ENCODE measurements at places on chromosomes 4 and X.

- no peak for DNase-seq
These were observed 82.7 kb downstream of the NHSL2 start for GRCh38 chrX:71993371-71993770.

GRCh38 chr4:169059306-169060211, 49.5 kb upstream of the CBR4 start:
- no peak for DNase-seq

DNA sequence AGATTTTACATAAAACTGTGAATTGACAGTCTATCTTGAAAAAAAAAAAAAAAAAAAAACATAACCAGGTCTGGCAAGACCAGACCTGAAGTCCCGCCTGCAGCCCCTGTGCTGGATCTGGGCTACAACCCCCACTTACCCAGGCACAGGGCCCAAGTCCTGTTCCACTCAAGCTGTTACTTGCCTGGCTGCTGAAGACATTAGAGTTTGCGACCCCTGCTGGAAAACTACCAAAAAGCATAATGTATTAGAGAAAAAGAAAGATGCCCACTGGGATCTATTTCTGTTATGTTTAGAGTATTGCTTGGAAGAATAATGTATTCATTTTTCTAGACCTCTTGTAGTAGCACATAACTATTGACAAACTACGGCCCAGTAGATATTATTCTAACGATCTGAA, 4.7 kb downstream of the HS3ST1 start:
- DNase-seq: peak; percentile 19

DNA sequence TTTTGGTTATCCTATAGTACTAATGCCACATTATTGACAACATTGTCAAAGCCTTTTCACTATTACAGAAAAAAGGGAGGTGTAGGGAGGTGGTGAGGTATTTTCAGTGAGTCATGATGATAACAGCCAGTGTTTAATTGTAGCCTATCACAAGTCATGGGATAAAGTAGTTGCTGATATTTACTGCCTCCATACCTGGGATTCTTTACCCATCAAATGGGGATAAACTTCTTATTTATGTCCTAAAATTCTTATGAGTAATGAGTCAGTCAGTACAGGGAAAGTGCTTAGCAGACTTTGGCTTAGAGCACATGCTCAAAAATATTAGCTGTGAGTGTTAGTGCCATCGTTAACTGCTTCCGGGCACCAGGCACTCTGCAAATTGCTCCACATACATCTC, 25.7 kb downstream of the ADGRG2 start:
- DNase-seq: peak; percentile 0

DNA sequence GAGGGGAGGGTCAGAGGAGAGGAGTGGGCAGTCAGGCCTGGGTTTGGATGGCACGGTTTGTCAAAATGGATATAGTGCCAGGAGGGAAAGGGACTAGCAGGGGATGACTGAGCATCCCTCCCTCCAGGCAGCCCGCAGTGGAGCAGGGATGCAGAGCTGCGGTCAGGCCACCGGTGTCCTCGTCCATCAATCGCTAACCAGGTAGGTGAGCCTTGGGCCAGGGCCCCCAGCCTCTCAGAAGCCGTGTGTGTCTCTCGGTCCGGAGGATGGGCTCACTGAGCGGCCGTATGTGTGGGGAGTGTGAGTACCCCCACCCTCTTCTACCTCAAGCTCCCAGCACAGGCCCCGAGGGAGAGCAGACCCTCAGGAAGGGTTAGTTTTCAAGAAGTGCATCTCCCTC, 538 bp upstream of the CYTL1 start:
- DNase-seq: no peak

DNA sequence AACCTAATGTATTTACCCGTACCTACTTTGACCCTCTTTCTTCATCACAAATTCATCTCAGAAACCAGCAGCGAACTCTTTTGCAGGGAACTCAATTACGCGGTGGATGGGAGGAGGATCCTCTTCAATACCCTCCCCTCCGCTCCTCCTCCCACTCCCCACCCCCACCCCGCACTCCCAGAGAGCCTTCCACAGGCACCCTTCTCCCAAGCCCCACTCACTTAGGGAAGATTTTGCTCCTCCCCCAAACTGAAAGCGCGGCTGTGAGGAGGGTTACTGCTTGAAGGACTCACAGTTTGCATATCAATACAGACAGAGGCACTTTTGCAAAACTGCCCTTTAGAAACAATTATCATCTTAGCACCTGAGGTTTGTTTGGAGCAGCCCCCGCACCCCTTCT, 960 bp upstream of the IL1RAPL1 start:
- peak; percentile 17 for DNase-seq

- no peak for DNase-seq
These were observed 31.2 kb downstream of the CCDC149 start for GRCh38 chr4:24881508-24882196.

DNA sequence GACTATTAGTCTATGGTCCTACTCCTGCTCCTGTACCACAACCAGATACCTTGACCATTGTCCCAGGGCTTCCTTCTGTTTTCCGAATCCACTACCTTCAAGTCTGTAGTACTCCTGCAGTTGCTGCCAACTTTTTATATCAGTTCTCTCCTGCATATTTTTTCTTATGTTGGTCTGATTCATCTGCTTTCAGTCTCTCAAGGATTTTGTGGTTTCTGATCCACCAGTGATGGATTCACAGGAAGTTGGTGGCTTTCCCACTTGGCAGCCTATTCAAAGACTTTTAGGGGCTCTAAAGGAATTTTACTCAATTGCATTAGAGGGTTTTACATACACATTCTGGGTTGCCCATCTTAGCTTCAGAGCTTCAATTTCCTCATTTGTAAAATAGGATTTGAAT, 23.6 kb downstream of the KIF4A start:
- peak; percentile 81 for DNase-seq

DNA sequence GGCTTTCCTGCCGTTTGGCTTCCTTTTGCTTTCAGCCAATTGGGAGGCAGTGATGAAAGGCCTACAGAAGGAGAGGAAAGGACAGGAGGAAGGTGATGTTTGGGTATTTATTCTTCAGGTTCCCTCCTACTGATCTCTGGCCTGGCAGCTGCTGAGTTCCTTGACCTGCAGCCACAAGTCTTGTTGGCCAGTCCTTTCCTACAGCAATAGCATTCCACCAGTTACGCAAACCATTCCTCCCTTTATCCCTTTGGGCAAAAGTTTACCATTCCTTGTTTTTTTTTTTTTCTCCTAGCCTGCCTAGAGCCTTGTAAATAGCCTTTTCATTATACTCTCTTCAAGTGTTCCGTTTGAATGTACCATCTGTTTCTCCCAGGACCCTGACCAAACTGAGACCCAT, 198.1 kb upstream of the FTHL17 start:
- peak; percentile 58 for DNase-seq

DNA sequence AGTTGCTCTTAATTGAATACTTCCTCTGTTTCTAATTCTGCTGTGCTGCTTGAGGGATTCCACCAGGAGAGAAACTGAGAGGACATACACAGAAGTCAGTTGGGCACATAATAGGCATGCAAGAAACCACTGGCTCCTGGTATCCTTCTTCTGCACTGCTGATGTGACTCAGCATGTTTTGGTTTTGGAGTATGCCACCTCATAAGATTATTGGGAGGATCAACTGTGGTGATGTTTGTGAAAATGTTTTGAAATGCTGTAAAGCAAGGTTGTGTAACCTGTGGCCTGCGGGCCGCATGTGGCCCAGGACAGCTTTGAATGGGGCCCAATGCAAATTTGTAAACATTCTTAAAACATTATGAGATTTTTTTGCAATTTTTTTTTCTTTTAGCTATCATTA, 119.6 kb downstream of the GATB start:
- peak; percentile 91 for DNase-seq

GRCh38 chr4:41601025-41601424, 63.1 kb downstream of the LIMCH1 start:
- DNase-seq: no peak

DNA sequence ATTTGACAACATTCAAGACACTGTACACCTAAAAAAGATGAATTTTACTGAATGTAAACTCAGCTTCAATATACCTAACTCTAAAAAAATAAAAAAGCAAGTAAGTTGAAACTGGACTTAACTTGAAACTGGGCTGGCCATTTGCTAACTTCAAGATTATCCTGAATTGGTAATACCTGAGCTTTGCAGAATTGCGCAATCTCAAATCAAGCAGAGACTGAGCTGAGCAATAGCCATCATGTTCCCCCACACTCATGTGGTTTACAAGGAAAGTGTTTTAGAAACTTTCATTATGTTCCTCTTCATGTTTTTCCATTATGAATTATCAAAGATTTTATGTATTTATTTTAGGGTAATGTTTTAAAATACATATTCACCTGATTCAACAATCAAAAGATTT, 38.7 kb downstream of the ANXA5 start:
- DNase-seq: peak; percentile 26

DNA sequence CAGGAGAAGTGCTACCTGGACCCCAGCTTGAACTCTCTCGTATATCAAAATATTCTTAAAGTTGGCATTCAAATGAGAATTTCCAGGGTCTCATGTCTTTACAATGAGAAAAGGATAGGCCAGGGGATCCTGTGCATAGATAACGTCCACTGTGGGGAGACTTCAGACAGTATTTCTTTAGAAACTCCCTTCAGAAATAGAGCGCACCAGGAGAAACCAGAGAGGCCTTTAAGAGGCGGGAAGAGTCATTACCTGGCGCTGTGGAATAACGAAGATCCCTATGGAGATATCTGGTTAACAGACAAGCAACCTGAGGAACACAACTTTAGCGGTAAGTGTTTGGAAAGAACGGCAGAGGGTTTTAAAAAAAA, 600 bp downstream of the RADX start:
- DNase-seq: no peak

GRCh38 chr4:73822812-73823504, 13.5 kb upstream of the CXCL6 start:
- no peak for DNase-seq

DNA sequence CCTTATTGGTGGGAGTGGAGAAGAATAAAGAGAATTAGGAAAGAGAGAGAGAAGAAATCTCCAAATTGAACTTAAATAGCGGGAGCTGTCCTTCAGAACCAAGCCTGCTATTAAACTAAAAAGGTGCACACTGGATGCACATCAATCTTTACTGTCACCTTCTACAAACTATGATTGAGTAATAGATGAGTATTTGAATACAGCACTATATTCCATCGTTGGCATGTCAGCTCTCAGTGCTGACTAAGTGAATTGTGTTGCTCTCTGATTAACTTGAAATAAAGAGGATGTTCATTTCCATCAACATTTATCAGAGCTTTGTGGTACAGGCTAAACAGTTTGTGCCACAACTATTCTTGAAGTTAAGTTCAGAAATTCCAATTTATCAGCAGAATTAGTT, 143.7 kb upstream of the PABPC4L start:
- peak; percentile 6 for DNase-seq

DNA sequence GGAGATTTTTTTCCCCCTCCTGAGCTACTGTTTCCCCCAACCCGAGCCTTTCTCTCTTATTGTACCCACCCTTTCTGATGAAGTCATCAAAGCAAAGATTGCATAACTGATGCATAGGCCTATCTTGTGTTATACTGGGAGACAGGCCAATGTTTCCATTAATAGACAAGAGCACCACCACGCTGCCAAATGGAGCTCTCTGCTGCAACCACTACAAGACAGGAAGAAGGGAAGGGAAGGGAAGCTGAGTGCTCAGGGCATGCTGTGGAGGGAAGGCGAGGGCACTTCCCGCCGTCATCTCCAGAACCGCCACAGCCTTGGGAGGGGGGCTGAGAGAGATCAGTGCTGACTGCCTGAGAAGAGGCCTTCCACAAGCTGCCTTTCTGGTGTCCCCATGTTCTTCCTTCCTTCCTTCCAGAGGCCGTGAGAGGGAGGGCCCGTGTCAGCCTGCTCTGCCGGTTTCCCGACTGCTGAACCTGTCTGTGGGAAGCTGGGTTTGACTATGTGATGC, 75.0 kb downstream of the MGST2 start:
- peak; percentile 96 for DNase-seq

DNA sequence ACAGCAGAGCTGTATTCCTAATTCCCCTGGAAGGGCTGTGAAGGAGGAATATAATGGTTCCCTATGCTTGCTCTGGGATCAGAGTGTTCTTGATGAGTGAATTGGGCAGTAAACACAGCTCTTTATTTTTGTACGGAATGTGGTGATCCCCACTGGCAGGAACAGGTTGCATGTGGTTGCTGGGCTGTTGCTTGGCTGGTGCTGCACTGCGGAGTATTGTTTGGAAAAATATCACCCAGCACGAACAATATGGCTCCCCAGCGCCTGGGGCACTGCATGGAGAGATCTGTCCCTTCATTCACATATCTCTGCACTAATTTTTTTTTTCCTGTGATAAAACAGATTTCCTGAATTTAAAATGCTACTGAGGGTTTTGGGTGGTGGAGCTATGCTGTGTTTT, 119.7 kb downstream of the MGST2 start:
- no peak for DNase-seq

GRCh38 chrX:22310779-22311178, 38.1 kb downstream of the CBLL2 start:
- peak; percentile 48 for DNase-seq

- peak; percentile 96 for DNase-seq
These were observed 42.8 kb upstream of the KLF3 start for GRCh38 chr4:38621028-38621684.

- peak; percentile 40 for DNase-seq
These were observed 72.1 kb upstream of the SPANXC start for GRCh38 chrX:141314441-141314840.

DNA sequence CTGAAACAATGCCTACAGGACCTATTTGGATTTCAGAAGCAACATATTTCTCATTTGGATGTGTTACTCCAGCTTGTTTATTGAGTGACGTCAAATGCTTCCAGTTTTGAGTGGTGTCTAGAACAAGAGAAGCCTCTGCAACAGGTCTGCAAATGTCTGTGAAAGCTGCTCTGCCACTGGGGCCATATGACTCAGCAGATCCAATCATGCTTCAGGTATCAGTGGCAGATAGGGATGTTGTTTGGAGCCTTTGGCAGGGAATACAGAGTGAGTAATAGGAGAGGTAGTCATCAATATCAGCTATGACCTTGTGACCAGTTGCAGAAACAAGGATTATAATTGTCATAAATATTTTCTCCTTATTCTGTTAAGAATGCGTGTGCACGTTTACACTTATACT, 141.1 kb upstream of the ZXDA start:
- DNase-seq: no peak

- peak; percentile 1 for DNase-seq
These were observed 146.7 kb upstream of the PSAPL1 start for GRCh38 chr4:7581477-7581876.

DNA sequence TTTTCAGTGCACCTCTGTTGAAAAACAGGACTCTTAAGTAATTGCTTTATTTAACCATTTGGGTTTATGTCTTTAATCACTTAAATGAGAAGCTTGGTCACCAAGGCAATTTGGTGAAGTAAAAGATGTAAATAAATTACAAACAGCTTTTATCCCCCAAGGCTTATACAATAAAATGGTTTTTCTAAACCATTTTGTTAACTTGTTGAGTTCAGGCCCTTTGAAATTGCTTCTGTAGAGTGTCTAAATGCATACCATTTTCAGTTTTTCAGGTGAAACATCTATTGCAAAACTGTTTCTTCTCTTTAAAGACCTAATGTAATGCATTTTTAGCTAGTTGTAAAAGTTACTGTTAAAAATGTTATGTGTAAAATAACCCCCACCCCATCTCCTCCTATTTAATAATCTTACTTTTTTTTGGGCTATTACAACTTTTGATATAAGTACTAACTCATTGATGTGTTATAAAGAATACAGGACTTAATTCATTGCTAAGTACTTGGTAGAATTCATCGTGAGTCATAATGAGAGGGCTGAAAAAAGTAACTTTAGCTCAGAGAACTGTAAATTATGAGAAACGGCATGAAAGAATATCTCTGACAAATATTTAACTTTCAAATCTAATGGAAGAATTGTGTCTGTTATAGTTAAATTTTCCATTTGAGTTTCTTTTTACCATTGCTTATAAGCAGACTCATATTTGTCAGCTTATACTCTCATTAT, 4.5 kb downstream of the RAPGEF2 start:
- peak; percentile 30 for DNase-seq

Data from amniotic epithelial cell (primary cell).